ENCODE measurements at places on chromosomes 5 and 9.
A peak's percentile ranks its signal among the peaks of the same experiment; 100 is the strongest.

DNA sequence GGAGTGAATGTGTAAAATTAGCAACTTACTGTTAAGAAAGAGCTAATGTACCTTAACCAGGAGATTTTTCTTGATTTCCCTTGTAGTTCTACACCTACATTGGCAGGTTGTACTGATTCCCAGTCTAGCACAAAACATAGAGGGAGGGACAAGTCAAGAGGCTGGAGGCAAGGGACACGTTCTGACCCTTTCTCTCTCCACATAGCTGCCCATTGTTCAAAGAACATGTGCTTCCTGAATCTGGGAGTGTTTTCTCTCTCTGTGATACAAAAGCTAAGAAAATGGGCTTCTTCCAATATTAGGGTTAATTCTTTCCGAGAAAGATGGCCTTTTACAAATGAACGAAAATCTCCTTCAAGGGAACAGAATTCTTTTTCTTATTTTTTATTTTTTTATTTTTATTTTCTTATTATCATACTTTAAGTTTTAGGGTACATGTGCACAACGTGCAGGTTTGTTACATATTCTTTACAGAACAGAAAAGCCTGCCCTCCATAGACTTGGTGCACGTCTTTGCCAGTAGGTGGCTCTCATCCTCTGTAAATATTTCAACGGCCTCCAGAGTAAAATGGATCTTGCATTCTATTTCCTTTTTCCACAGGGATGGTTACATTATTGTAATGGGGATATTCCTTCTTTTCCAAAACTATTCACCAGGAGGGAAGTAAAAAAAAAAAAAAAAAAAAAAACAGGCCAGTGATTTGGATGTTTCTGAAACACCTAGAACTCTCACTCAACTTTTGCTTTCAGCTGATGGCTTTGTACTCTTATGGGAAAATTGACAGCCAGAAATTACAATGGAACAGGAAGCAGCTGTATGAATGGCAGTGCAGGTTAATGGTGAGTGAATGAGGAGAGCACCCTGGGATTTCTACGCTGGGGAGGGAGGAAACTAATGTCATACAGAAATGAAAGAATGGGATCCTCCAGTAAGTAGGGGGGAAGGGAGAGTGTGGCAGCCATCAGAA is 13.1 kb upstream of the IFNA5 start:
- DNase-seq = peak; percentile 33

DNA sequence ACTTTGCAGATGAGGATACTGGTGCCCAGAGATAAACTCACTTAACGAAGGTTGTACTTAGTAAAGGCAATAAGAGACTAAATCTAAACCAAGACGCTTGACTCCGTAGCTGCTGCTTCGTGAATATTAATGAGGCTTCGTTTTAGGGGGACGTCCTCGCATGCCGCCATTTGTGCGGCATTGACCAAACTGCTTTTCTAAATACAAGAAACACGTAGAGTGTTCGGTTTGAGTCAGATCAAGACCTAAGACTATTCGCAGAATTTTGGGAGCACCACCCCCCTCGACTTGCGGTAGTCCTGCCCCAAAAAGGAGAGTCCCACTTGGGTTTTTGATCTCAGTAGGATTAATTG is 1.1 kb downstream of the NPM1 start:
- DNase-seq = no peak

- DNase-seq = no peak
These were observed 278.3 kb downstream of the NR2F1-AS1 start for GRCh38 chr5:93302711-93303110.

GRCh38 chr9:125177888-125178287 is 11.7 kb downstream of the PPP6C start:
- DNase-seq = no peak

GRCh38 chr9:130962418-130963316 is 23.6 kb upstream of the FIBCD1 start:
- no peak for DNase-seq

- no peak for DNase-seq
These were observed 28.5 kb upstream of the RICTOR start for GRCh38 chr5:39102684-39103155.

GRCh38 chr5:38678076-38678475 is 121.6 kb upstream of the LIFR start:
- no peak for DNase-seq

- no peak for DNase-seq
These were observed 1078.3 kb upstream of the SEMA6A start for GRCh38 chr5:117652958-117653280.

DNA sequence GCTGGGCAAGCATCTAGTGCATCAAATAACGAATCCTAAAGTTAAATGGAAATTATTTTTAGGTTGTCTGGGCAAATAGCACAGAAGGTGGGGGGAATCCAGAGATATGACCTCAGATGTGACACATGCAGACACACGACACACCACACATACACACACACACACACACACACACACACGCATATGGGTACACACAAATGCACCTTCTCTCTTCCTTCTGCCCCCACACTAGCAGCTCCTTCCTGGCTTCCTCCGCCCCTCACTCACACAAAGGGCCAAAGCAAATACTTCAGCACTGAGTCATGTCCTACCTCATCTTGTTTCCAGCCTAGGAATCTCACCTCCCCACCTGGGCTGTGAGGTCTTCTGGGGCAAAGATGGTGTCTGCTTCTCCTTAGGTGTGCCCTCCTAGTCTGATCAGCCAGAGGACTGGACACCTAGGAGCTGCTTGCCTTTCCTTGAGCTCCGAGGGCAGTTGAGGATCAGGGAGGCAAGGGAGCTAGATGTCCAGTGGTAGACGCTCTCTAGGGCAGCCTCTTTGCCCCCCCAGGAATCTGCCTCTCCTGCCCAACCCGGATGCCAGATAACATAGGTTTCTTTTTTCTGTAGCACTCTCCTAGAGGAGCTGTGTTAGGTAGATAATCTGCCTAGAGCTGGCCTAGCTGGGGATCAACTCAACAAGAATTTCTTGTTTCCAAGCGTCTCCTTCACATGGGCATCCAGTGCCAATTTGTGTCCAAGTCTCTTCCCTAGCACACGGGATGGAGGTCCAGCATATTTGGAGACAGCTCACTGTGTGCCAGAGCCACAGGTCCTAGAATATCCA is 14.3 kb upstream of the JADE2 start:
- no peak for DNase-seq

- DNase-seq = no peak
These were observed 409.9 kb downstream of the CTNND2 start for GRCh38 chr5:11494340-11494739.
